ENCODE measurements at places on chromosomes 5 and 9. TPM values are rescaled to one million over a fixed set of nuclear protein-coding genes. Genes with fewer than 3 reads are reported as not detected.

DNA sequence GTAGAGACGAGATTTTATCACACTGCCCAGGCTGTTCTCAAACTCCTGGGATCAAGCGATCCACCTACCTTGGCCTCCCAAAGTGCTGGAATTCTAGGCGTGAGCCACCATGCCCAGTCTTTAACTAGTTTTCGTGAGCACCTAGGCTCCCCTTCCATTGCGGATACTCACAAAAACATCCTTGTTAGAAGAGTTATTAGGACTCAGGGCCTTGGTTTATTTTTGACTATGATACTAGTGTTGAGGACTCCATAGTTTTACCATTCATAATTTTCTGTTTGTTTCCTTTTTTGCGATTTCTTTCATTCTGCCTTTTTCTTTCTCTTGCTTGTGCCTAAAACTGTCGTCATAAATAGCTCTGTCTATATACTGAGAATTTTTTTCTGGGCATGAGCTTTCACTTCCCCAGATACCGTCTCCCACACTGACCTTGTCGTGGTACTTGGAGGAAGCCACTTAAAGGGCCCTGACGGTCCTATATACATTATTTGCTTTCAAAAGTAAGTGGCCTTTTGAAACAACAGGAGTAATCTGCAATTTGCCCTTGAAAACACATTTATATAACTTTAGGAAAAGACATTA lies 5.2 kb downstream of the F2R start:
- DNase-seq = no peak

DNA sequence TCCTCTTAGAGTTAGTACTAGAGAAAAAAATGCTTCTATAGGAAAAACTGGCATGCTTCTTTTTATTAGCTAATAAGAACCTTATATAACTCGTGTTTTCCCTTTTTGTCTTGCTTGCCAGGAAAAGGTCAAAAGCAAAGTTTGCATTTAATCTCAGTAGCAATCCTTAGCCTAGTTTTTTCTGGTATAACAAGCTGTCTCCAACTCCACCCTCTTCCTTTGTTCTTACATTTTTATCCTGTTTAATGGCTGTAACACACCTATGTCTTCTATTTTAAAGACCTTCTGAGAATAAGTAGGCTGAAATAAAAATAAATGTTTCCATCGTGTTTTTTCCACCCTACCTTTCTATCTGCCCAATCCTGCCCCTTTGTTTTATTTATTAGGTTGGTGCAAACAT lies 158.3 kb downstream of the SNCAIP start:
- DNase-seq = no peak

TXNDC8 gene
- not detected for total RNA-seq

DNA sequence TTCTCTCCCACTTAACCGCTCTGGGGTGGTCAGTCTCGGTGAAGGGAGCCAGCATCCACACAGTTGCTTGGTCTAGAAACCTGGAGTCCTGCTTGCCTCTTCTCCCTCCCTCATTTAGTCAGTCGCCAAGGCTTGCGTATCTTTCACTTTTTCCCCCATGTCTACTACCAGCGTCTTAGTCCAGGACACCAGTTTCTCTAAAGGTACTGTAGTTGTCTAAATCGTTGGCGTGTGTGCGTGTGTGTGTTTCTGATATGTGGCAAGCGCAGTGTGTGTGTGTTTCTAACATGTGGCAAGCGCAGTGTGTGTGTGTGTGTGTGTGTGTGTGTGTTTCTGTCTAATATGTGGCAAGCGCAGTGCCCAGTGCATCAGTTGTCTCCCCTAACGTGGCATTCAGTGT lies 641 bp downstream of the ATP6V1G1 start:
- DNase-seq = no peak

DNA sequence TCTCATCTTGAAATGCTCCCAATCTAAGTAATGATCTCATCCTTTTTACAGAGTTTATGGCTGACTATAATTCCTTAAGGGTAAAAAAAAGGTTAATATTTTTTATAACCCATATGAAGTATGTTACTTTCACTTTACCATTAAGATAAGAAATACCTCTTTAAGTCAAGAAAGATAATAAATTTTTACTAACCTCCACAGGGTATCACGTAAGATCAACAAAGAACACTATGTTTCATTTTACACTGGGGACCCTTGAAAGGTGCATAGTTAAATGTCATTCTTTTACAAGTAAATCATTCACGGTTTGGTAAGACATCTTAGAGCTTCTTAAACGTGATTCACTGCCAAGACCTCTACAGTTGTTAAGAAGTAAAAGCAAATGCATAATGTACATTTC lies 472.7 kb upstream of the CDH9 start:
- DNase-seq = no peak

PRDM9 gene
- not detected for total RNA-seq

GRCh38 chr5:53418409-53418808 lies 62.0 kb upstream of the FST start:
- no peak for DNase-seq

KIF24 gene
- 5.3 TPM for total RNA-seq

GRCh38 chr9:135100241-135100681 lies 12.8 kb downstream of the OLFM1 start:
- DNase-seq = no peak

DNA sequence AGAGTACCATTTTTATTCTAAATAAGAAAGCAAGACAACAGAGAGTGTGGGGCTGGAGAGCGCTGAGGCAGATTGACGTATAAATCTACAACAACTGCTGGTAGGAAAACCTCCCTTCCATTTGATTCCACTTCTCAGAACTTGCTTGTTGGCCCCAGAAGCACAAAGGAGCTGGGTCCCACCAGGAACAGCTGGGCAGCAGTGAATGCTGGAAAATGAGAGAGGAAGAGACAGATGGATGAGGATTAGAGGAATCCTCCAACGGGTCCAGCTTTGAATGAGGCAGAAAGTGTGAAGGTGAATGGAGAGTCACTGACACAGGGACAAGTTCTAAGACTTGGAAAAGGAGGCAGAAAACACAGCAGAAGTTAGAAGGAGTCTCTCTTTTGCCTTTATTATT lies 14.8 kb downstream of the TAS2R1 start:
- DNase-seq = no peak
